Esophagus muscularis mucosa (tissue), 4 donors: ENCODE measurements at places on chromosomes 5 and 9.

DNA sequence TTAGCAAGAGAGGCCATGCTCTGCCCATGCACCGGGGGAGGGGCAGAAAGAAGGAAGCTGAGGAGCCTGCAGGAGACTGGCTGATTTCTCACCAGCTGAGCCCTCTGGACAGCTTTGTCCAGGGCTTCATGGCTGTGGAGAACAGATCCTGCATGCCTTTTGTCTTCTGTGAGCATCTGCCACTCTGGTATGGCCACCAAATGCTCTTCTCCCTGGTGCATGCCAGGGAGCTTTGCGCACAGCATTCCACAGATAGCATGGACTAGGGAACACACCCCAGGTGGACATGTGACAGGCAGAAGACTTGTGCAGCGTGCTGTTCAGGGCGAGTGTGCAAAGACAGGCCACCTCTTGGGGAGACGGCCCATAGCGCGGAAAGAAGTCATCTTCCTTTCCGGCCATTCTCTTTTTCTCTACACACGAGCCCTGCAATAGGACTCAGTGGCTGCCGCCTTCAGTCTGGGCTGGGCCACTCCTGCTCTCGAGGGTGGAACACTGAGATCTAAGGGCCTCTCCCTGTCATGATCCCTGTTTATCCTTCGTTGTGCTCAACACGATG lies 56.7 kb downstream of the GADD45G start:
- no peak for DNase-seq

- no peak for DNase-seq
Observed at GRCh38 chr9:37925786-37926736, 22.1 kb upstream of the SLC25A51 start.

- DNase-seq: no peak
Observed at GRCh38 chr5:174503461-174504265, 220.7 kb upstream of the MSX2 start.

GRCh38 chr5:66179297-66180051 lies 35.4 kb downstream of the SREK1 start:
- DNase-seq: no peak

GRCh38 chr9:93007529-93008058 lies 50.9 kb upstream of the SUSD3 start:
- no peak for DNase-seq

DNA sequence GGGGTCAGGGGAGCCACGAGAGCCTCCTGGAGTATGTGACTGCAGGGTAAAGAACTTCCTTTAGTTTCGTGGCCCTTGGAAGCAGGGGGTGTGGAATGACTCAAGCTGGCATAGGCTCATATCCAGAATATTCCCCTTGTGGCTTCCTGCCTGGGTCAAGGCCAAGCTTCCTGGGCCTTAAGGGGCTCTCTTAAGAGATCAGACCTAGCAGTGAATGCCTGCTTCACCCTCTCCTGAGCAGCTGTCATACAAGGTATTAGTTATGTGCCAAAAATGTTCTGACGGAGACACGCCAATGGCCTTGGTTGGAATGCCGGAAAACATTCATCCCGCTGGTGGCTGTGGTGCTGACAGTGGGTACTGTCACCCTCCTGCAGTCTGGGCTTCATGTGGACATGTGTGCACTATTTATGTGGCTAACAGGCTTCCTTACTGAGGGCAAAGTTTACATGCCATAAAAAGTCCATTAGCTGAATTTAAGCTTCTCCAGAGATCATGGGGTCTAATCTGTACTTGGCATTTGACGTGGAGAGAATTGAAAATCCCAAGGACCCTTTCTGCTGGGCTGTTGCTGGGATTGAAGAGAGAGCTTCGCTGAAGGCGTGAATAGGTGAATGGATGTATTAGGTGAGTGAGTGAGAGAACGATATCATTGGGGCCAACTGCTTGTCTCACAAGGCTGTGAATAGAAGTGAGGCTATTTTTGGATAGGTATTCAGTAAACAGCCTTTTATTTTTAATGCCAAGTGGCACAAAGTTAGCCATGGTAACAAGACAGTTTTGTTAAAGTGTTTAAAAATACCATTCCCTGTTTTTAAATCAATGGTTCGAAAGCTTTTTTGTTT lies 156.8 kb downstream of the MACROH2A1 start:
- no peak for DNase-seq

DNA sequence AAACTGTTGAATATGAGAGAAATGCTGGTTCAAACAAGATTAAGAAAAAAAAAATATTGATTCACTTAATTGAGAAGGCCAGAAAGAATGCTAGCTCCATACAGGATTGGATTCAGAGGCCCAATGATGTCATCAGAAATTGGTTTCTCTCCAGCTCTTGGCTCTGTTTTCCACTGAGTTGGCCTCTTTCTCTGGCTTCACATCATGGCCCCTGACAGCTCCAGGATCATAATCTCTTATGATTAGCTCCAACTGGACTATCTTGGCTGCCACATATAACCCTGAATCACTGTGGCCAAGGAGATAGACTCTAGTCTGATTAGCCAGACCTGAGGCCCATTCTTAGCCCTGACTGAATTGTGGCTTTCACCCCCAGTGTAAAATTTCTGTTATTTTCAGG lies 244.7 kb upstream of the GRAMD2B start:
- no peak for DNase-seq

DNA sequence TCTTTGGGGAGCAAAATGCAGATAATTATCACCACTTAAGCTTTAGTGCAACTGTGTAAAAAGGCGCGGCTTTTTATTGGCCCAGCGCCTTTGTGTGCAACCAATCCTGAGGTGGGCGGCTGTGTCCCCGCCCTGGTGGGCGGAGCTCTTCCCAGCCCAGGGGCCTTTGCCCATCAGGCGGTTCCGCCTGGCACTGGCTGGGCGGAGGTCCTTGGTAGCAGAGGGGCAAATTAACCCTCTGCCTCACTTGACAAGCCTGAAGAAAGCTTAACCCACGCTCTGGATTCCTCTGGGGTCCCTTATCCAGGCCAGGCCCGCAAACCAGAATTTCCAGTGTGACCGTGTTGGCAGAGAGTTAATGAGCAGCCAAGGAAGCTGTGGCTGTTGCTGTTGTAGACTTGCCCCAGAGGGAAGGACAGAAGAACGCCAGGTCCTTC lies 12.8 kb upstream of the NIPAL4 start:
- DNase-seq: no peak

DNA sequence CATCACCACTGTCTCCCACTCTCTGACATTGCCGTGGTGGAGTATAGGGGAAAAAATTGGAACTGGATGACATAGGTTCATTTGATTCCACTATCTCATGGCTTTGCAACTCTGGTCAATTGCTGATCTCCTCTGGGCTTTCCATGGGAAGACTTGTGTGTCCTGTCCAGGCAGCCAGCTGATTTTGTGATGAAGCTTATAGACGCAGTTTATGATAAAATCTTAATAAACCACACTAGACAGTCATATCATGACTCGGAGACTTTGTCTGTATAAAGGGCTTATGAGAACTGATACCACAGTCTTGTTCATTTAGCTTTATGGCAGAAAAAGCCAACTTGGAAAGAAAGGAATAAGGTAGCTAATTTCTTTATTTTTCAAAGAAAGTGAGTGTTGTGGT lies 296.5 kb downstream of the MAST4 start:
- no peak for DNase-seq

- DNase-seq: no peak
Observed at GRCh38 chr5:59767681-59768151, 125.8 kb downstream of the PDE4D start.

DNA sequence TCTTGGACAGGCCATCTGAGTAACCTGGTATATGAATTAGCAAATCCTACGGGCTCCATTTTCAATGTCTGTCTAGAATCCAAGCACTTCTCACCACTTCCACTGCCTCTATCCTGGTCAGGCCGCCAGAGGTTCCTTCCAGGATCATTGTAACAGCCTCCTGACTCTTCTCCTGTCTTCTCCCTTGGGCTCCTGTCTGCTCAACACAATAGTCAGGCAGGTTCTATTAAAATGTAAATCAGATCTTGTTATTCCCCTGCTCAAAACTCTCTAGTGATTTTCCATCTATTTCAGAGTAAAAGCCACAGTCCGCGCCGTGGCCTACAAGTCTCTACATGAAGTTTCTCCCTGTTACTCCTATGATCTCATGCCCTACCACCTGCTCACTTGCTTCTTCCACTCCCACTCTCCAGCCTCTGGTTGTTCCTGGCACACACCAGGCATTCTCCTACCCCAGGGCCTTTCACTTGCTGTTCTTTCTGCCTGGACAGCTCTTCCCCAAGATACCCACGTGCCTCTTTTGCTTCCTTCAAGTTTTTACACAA lies 21.7 kb downstream of the ZNF366 start:
- no peak for DNase-seq

GRCh38 chr9:134375430-134376385 lies 49.5 kb downstream of the RXRA start:
- DNase-seq: no peak

- DNase-seq: no peak
Observed at GRCh38 chr5:137639645-137640044, 96.2 kb downstream of the KLHL3 start.

GRCh38 chr5:62922191-62922590 lies 343.6 kb downstream of the LRRC70 start:
- DNase-seq: no peak

DNA sequence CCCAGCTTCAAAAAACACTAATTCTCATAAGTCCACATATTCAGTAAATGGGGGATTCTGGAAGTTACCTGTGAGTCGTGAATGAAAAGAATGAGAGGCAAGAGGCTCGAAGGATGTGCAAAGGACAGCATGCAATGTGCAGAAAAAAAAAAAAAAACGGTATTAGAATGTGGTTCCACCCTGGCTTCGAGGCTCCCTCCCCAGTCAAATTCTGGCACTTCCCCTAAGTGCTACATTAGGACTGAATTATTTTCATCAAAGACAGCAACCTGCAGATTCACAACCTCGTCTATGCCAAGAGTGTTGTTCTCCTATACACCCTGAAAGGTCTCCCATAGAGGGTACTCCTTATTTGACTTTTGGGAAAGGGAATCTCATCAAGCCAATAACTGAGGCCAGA lies 16.5 kb downstream of the CAPSL start:
- DNase-seq: no peak
